ENCODE measurements at places on chromosomes 5 and 9.

GRCh38 chr5:127373858-127374491 lies 83.4 kb downstream of the MEGF10 start:
- no peak for DNase-seq

DNA sequence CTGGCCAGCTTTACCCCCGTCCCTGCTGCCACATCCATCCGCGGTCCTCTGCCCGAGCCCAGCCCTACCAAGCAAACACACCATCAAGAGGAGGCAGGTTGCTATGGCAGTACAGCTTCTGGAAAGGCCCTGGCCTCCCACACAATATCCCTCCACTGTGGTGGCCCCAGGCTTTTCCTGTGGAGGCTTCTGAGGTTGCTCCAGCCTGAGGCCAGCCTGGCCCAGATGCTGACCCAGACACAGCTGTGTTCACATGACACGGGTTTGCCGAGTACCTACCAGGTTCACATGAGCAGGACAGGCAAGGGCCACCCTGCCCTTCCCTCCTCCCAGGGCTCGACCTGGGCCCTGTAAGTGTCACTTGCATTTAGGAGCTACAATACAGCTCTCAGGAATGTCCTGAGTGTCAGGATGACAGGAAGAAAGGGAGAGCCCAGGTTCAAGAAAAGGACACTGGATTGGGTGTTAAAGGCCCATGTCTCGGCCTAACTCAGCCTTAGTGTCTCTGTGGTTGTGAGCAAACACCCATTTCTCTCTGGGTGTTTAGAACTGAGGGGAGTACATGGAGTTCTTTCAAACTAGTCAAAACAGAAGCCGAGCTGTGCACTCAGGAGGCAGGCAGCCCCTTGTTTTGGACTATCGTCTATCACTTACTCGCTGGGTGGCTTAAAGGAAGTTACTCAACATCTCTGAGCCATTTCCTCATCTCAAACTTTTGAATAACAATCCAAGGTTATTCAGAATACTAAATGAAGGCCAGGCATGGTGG lies 40.2 kb downstream of the NAIF1 start:
- no peak for DNase-seq

- no peak for DNase-seq
These were observed 37.4 kb downstream of the FOXI1 start for GRCh38 chr5:170143091-170143490.

DNA sequence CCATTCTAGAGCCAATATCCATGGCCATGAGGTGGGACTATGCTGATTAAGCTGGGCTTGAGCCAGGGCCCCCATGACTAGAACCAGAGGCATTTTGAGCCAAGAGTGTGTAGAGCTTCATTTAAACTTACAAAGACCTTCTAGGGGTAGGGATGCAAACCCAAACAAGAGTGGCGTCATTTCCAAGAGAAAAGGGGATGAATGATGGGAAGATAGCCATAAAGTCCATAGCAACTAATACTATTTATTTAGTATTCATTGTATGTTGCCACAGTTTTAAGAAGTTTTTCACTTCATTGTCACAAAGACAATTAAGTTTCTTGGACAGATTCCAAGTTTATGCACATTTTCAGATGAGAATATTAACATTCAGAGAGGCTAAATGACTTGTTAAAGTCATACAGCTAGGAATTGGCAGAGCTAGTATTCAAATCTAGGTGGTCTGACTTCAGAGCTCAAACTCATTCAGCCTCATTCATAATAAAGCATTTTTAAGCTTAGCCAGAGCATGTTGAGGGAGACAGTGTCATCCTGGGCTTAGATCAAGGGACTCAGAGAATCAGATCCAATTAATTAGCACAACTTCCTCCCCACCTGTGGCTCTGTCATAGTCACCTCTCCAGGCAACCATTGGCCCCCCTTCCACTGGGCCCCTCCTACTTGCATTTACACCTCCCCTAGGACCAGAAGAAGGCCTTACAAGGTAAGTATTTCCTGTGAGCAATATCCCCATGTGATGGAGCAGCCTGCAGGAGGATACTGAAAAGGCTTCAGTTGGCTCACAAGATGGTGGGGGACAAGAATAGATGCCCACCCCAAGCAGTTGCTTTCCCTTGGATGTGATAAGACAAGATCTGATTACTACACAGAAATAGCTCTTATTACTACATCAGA lies 95.0 kb upstream of the PCSK1 start:
- no peak for DNase-seq

GRCh38 chr5:73420666-73421065 lies 27.9 kb downstream of the FOXD1 start:
- no peak for DNase-seq

- DNase-seq = peak; percentile 55
These were observed 8.4 kb upstream of the SETD9 start for GRCh38 chr5:56900858-56901578.

DNA sequence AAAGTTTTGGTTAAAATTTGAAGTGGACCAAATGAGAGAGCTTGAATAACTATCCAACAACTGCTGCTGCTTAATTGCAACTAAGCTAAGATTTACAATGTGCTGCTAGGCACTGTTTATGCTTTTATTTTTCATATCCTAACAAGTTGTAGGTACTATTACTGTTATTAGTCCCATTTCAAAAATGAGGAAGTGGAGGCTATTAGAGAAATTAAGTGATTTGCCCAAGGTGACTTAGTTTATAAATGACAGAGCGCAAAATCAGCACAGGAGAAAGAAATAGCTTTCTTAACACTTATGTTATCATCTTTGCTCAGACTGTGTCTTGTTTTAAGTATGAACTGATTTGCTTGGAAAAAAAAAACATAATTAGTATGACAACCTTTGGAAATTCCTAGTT lies 23.1 kb downstream of the WDR36 start:
- DNase-seq = no peak

- DNase-seq = no peak
These were observed 66.8 kb upstream of the CXCL14 start for GRCh38 chr5:135645336-135646180.

DNA sequence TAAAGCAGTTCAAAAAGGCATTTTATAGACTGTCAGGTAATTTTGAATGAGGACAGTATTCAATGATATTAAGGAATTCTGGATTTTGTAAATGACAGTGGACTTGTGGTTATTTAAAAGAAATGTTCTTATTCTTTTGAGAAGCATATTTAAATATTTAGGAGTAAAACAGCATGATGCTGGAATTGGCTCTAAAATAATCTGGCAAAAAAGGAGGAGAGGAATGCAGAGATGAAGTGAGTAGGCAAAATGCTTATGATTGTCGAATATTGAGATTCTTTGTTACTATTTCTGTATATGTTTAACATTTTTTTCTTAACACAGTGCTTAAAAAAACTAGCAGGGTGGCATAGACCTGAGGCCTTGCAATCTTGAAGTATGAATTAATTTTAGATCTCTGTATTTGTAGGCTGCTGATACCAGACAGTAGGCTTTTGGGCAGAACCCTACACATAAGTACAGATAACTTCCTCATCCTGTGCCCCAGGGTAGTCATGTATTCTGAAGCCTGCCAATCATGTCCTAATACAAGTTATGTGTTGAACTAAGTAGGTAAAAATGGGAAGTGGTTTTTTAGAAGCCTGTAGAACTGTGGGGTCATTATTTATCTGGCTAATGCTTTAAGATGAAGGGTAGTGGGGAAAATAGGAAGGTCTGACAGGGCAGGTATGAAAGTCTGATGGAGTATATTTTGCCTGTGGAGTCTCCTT lies 9.4 kb downstream of the CD180 start:
- DNase-seq = no peak

GRCh38 chr5:6675784-6676491 lies 37.3 kb upstream of the TENT4A start:
- DNase-seq = no peak

GRCh38 chr5:149083846-149084245 lies 21.0 kb upstream of the SH3TC2 start:
- no peak for DNase-seq

DNA sequence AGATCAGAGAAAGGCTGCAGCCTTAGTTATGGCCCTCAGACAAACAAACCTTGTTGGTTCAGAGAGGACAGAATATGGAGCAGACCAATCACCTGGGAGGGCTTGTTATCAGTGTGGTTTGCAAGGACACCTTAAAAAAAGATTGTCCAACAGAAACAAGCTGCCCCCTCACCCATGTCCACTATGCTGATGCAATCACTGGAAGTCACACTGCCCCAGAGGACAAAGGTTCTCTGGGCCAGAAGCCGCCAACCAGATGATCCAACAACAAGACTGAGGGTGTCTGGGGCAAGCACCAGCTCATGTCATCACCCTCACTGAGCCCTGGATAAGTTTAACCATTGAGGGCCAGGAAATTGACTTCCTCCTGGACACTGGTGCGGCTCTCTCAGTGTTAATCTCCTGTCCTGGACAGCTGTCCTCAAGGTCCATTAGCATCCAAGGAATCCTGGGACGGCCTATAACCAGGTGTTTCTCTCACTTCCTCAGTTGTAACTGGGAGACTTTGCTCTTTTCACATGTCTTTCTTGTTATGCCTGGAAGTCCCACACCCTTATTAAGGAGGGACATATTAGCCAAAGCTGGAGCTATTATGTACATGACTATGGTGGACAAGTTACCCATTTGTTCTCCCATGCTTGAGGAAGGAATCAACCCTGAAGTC lies 36.9 kb upstream of the TBCA start:
- no peak for DNase-seq

GRCh38 chr5:110996742-110997141 lies 74.8 kb upstream of the TSLP start:
- DNase-seq = no peak

GRCh38 chr5:72377910-72378638 lies 57.9 kb downstream of the PTCD2 start:
- no peak for DNase-seq

DNA sequence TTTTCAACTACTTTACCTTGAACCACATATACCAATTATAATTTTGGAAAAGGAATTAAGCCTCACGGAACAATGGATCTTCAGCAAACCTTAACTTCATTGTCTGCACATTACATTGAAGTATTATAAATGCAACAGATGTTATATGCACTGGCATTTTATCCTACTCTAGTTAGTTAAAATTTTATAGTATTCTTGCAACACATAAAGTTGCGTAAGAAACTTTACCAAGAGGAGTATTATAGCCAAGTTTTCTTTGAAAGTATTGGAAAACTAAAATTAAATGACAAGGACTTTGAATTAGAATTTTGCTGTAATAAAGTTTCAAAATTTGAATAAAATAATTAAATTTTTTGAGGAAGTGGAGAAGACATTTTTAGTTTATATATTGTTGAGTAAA lies 63.4 kb upstream of the SREK1 start:
- no peak for DNase-seq

DNA sequence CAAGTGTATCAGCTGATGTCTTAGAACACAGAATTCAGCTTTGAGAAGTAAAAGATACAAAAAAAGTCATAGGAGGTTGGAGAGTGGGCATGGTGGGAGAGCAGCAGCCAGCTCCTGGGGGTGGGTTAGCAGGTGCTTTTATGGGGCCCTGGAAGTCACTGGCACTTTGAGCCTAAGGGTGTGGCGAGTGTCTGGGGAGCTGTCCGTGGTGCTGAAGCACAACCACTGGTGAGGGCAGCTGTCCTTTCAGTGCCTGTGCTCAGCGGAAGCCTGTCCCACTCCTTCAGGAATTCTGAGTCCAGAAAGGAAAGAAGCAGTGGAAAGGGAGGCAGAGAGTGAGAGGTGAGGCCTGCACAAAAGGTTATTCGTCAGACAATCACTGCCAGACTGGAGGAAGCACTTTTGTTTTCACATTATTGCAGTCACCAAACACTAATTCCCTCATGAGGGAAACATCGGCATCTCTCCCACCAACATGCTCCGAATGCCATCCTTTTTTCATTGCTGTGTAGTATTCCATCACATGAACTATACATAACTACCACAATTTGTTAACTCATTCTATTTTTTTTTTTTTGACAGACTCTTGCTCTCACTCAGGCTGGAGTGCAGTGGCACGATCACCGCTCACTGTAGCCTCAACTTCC lies 59.4 kb upstream of the RAPGEF1 start:
- DNase-seq = peak; percentile 74

DNA sequence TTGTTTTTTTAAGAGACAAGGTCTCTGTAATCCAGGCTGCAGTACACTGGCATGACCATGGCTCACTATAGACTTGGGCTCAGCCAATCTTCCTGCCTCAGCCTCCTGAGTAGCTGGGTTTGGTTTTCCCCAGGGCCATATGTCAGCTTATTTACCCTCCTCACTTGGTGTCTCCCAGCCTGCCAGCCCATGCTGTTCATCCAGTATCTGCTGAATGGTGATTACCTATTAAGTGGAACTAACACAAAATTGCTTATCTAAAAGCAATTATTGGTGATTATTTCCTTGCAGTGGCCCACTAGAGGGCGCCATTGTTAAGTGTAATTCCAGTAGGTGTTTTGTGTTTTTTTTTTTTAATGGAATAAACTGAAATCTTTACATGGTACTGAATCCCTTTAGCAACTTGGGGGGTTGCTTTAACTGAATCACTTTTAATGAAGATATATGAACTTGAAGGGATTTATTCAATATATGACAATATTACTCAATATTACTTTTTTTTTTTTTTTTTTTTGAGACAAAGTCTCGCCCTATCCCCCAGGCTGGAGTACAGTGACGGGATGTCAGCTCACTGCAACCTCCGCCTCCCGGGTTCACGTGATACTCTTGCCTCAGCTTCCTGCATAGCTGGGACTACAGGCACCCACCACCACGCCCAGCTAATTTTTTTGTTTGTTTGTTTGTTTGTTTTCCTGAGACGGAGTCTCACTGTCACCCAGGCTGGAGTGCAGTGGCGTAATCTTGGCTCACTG lies 13.8 kb downstream of the EXOSC2 start:
- peak; percentile 67 for DNase-seq

- peak; percentile 21 for DNase-seq
These were observed 2.4 kb downstream of the POLR3G start for GRCh38 chr5:90477073-90477472.

DNA sequence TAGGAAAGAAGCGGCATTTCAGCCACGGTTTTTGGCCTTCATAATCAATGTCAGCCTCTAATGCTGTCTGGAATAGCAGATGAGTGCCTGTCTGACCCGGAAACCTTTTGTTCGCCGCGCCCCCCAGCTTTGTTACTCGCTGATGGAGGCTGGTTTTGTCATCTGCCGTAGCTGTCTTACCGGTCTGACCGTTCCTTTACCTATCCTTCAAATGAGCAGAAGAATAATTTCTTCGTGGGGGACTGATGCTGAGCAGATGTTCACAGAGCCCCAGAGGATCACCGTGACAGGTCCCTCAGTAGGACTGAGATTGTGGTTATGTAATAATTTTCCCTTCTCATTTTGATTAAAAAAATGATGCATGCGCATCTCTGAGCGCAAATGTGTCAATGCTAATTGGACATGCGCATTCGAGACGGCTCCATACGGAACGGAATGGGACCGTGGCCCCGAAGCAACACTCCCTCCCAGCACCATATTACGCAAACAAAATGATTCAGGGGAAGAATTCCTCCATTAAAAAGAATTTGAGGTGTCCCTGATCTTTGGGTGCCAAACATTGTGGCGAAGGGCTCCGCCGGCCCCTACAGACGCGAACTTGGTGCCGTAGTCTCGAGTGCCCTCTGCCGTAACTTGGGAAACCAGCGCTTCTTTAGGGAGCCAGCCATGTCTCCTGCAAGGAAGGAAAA lies 27.6 kb downstream of the TLX3 start:
- peak; percentile 30 for DNase-seq

- no peak for DNase-seq
These were observed 28.3 kb upstream of the NIPAL4 start for GRCh38 chr5:157431544-157432200.

GRCh38 chr5:130871346-130872086 lies 293.5 kb downstream of the HINT1 start:
- DNase-seq = no peak
